Activated T-cell treated with anti-CD3 and anti-CD28 coated beads for 4 hours (primary cell): ENCODE measurements at places on chromosomes 6 and 20.

GRCh38 chr6:53811082-53811481 lies 16.3 kb downstream of the LRRC1 start:
- DNase-seq: no peak

DNA sequence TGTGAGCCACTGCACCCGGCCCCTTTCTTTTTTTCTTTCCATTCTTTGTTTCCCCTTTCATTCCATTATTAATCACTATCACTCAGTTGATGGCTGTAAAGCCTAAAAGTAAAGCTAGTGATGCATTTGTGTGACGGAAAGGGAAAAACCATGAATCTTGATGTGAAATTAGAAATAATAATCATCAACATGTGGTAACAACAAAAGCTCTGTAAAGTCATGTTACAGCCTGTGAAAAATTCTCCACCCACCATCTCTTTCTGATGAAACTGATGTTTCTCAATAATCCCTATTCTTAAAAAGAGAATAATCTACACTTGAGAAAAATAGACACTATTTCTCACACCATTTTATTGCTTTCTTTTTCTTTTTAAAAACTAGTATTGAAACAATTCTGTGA lies 80.0 kb downstream of the CRYBG1 start:
- no peak for DNase-seq

DNA sequence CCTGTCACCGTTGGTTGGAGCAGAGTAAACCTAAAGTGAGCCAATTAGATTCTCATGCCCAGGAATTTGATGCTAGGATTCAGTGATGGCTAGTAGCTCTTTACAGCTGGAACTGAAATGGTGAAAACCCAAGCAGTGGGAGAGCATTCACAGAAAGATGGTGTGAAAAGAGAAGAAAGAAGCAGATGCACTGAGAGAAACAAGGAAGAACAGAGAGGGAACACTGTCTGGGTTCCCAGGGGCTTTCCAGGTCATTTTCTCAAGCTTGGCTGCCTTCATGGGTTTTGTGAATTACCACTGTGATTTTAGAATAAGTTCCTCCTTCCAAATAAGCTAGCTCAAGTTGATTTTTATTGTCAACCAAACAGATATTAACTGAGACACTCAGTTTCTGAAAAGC lies 104.1 kb upstream of the AKIRIN2 start:
- DNase-seq: no peak

GRCh38 chr6:31336896-31337496 lies 20.0 kb downstream of the HLA-B start:
- DNase-seq: no peak
